ENCODE measurements at places on chromosomes 13 and 19.

GRCh38 chr19:19540064-19540714 is 2.1 kb downstream of the CILP2 start:
- DNase-seq = no peak

DNA sequence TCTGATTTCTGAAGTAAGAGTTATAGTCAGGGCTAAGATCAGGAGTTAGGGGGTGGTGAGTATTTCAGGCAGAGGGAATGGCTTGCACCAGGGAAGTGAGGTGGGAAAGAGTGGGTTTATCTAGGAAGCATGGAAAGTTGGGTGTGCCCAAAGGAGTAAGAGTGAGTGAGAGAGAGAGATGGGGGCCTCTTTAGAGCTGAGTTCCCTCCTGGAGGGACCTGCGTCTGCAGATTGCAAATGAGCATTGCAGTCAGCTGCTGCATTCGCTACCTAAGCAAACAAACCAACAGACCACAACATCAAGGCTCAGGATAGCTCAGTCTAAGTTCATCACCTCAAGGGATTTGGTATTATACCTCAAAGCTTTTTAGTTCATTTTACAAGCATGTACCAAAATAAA is 405.8 kb downstream of the FGF9 start:
- no peak for DNase-seq

DNA sequence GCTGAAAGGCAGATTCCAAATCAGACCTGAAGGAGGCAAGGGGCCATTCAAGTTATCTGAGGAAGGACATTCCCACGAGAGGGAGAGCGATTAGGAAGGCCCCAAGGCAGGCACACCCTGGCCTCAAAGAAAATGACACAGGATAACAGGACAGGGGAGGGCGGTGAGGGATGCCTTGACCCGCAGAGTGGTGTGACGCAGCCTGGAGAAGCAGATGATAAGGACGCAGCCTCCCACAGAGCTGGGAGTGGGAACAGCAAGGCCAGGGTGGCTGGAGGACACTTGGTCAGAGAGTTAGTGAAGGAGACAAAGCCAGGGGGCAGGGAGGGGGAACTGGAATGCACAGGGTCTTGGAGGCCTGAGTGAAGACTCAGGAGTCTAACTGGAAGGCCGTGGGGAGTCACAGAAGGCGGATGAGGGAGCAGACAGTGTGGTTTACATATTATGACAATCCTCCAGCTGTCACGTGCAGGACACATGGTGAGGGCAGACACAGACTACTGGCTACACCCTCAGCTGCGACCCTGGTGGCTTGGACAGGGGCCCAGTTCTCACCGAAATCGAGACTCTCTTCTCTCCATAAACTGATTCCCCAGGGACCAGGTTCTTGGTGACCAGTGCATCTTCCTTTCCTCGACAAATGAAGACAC is 5.8 kb upstream of the DYRK1B start:
- DNase-seq = no peak

- DNase-seq = no peak
Measured at GRCh38 chr13:91563799-91564198, 165.4 kb downstream of the GPC5 start.
